ENCODE measurements at places on chromosomes 11 and 22.

DNA sequence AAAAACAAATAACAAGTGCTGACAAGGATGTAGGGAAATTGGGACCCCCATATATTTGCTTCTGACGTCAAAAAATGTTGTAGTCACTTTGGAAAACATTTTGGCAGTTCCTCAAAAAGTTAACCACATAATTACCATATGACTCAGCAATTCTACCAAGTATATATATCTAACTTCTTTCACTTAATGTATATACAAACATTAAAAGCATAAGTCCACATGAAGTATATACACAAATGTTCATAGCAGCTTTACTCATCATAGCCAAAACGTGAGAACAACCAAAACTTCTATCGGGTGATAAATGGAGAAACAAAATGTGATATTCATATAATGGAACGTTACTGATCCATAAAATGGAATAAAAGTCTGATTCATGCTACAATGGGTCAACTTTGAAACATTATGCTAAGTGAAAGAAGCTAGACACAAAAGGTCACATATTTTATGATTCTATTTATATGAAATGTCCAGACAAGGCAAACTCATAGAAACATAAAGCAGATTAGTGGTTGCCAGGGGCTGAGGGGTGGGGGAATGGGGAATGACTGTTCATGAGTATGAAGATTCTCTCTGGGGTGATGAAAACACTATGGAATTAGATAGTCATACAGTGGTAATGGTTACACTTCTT lies 48.7 kb upstream of the TEAD1 start:
- peak; percentile 15 for DNase-seq

GRCh38 chr11:78400116-78400515 lies 17.5 kb downstream of the GAB2 start:
- DNase-seq = no peak

- no peak for DNase-seq
Observed at GRCh38 chr11:12212821-12213185, 102.4 kb downstream of the MICAL2 start.

- DNase-seq = no peak
Observed at GRCh38 chr22:32919629-32920028, 118.1 kb downstream of the TIMP3 start.

- no peak for DNase-seq
Observed at GRCh38 chr11:2553886-2554285, 109.1 kb downstream of the KCNQ1 start.

DNA sequence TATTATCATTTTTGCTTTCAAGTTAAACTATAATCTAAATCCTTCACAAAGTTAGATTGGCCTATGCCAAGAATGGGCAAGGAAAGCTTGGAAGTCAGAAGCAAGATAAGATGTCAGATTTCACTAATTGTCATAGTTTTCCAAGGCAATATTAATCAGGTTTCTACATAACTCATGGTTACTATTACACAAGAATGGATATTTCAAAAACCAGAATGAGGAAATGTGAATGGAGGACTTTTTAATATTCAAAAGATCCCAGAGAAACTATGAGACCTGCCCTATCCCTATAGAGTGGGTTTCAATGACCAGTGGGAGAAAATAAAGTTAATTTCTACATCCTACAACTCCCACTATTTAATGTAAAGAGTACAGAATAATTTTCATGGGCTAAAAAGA lies 203.2 kb downstream of the CASP12 start:
- DNase-seq = no peak

GRCh38 chr11:45942381-45942780 lies 19.9 kb downstream of the LARGE2 start:
- no peak for DNase-seq

GRCh38 chr11:15194671-15195415 lies 80.1 kb downstream of the INSC start:
- no peak for DNase-seq

GRCh38 chr11:46389450-46390330 lies 1.9 kb downstream of the CHRM4 start:
- DNase-seq = peak; percentile 76

DNA sequence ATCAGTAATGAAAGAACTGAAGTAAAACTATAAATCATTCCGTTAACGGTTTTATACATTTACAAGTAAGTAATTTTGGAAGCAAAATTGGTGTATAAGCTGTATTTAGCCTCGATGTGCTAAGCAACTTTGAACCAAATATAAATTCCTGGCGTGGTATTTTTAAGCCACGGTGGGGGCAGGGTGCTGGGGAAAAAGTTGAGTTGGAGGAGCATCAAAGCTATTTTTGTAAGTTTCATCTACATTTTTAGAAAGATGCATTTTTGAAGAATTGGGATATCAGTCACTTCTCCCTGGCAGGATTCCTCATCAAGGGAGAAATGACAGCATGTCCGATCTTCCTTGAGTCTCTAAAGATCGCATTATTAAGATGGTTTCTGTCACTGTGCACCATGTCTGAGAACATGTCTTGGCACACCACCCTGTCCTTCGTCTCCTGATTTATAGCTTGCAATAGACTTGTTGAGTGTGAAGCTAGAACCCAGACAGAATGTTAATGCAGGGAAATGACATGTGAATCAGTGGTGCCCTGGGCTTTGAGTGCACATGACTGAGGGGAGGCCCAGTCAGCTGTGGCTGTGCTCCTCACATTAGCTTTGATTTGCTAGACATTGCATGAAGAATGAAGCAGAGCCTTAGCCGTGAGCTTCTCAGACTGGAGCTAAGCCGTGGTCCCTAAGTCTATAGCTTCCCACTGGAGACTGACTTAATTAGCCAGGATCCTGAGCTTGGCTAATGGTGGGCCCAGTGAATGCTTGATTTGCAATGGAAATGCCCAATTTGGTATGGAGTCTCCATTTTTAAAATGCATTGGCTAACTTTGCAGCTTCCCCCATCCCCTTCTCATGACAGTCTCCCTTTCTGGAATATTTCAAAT lies 127.0 kb downstream of the COMMD9 start:
- DNase-seq = no peak

GRCh38 chr22:32684148-32684821 lies 117.2 kb upstream of the TIMP3 start:
- DNase-seq = no peak

DNA sequence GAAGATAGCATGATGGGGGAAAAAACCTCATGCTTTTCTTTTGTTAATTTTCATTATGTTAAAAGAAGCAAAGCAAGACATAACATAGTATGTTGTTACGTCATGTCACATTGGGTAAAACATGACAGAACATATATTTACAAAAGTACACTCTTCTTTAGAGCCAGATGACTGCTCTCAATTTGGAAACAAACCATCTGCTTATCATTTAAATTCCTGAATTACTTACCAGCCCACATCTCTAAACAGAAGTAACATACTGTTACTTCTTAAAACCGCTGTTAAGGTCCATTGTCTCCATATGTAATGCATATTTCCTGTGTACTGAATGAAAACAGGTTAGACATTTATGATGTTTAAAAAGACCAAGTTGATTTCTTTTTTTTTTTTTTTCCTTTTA lies 100.0 kb downstream of the TMEM135 start:
- no peak for DNase-seq

- DNase-seq = no peak
Observed at GRCh38 chr11:74670171-74670570, 61.1 kb downstream of the CHRDL2 start.

- no peak for DNase-seq
Observed at GRCh38 chr11:132535830-132536229, 996.5 kb downstream of the OPCML start.

- DNase-seq = no peak
Observed at GRCh38 chr11:118663902-118664301, 15.5 kb downstream of the TREH start.

GRCh38 chr11:103465555-103466140 lies 356.4 kb downstream of the DYNC2H1 start:
- no peak for DNase-seq

DNA sequence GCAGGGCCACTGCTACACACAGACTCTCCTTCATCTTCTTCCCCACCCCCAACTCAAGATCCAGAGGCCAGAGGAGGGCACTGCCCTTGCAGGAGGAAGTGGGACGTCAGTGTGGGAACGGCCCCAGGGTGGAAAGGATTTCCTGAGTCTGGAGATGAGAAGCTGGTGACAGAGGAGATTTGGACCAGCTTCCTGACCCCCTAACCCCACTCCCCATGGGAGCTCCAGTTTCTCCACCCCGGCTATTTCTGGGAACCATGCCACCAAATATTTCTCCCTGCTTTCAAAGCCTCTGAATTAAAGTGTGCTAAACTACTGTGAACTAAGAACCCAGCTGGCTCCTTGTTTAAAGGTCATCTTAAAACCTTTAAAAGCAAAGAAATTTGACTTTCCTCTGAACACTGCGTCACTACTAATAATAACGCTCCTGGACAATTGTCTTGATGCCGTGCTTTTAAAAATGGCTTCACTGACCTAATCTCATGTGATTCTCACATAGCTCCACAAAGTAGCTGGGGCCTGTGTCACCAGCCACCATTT lies 46.6 kb downstream of the CWC15 start:
- peak; percentile 26 for DNase-seq

- DNase-seq = no peak
Observed at GRCh38 chr11:85391141-85391540, 236.0 kb downstream of the DLG2 start.

DNA sequence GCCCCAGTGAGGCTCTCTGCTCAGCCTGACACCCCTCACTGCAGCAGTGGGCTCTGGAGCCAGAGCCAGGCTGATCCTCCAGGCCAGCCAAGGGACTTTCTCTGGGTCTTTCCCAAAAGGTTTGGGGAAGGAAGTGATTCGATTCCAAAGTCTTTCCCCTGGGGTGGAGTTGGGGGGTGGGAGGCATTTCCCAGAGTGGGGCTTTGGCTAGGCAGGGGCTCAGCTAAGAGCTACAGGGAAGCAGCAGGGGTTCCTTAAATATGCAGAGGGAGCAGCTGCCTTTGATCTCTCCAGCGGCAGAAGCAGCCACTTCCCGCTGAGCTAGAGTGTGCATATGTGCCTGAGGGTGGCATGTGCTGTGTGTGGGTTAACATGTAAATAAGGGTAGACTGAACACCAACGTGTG lies 192.9 kb downstream of the INSC start:
- DNase-seq = no peak

GRCh38 chr11:92349486-92350156 lies 125.0 kb downstream of the FAT3 start:
- no peak for DNase-seq

DNA sequence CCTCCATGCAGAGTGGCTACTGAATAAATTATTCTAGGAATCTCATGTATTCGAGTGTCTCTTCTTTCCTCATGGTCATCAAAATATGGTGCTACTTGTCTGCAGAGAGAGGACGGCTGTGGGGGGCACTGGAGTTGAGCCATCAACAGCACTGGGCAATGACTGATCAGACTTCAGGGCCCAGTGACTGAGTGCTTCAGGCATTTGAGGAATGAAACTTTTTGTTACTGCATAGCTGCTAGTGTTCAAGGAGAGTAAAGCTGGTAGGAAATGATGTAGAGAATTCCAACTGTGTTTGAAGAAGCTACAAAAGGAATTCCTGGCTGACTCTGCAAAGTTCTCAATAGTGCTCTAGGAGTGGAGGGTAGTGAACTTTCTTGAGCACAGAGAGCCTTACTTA lies 277.7 kb downstream of the CADM1 start:
- peak; percentile 46 for DNase-seq

DNA sequence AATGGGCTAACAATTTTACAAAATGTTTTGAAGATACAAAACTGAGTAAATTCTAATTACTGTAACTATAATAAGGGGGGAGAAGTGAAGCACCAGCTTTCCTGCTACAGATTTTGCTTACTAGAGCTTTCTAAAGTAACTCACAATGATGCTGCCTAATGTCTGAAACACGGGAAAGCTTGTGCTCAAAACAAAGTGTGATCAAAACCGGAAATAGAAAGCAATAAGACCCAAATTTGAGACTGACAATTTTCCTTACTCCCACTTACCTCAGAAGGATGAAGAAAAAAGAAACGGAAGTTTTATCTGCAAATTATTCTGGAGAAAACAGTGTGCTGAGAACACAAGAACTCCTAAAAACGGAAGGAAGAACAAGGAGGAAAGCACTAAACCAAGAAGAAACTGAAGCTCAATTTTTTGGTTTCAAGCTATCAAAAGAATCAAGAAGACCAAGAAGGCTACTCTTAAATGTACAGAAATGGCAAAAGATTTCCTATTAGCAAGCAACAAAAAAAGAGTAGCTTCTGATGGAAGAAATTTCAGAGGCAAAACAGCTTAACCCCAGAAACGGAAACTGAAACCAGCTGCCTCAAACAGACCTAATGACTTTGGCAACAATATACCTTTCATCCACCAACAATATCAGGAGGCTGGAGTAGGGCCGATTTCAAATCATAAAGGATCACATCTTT lies 33.4 kb downstream of the AMBRA1 start:
- DNase-seq = no peak

GRCh38 chr11:58940028-58940427 lies 740 bp downstream of the GLYATL1 start:
- DNase-seq = no peak

GRCh38 chr11:114068327-114068726 lies 8.8 kb downstream of the ZBTB16 start:
- no peak for DNase-seq

- DNase-seq = no peak
Observed at GRCh38 chr22:50000587-50001387, 11.8 kb downstream of the IL17REL start.

DNA sequence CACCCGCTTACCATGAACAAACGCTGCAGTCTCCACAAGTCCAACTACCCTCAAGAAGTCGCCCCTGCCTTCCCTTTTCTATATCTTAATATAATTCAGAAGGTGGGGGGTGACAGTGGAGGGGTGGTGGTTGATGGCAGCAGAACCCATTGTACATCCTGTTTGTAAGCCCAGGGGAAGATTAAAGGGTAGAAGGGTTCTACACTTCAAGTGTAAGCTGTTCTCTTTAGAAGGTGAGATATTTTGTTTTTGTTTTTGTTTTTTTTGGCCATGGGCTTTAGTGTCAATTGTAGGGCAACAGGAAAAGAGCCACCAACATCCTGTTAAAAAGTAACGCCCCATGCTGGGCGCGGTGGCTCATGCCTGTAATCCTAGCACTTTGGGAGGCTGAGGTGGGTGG lies 34.9 kb upstream of the RRAS2 start:
- no peak for DNase-seq

DNA sequence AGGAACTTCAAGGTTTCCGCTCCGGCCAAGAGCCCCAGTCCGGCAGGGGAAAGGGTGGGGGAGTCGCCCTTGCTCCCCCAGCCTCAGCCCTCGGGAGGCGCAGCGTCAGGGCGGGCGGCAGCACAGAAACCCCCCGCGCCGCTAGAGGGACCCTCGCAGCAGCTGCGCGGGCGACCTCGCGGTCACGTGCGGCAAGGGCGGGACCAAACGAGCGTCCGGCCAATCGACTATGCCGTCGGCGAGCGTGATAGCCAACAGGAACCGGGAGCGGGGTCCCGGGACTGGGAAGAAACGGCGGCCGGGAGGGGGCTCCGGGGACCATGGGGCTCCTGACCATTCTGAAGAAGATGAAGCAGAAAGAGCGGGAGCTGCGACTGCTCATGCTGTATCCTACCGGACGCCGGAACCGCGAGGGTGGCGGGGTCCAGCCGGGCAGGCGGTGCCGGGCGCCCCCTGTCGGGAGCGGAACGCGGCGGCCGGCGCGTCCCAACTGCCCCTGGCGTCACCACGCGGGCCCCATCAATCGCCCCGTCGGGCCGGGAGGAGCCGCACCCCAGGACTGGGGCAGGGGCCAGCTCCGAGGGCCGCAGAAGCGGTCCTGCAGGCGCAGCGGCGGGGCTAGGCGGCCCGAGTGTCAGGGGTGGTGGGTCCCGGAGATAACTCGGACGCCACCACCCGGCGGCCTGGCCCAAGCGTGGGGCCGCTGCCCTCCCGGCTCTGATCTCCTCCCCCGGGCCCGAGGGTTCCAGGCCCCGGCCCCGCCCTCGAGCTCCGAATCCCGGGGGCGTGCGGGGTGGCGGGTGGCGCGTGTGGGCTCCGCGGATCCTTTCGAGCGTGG lies at the start of gene ARL2:
Gene ARL2, plus strand, starts transcription at position 273 of the 838 bp plus-strand sequence. Its CDS starts 48 bp downstream, at position 321.
- DNase-seq = peak; percentile 88

GRCh38 chr22:20155330-20156041 lies 4.6 kb upstream of the CCDC188 start:
- DNase-seq = peak; percentile 74

Data from T1000 (cell line).